ENCODE measurements at places on chromosomes 3 and 15.
A peak's percentile ranks its signal among the peaks of the same experiment; 100 is the strongest.

- DNase-seq: no peak
These were observed 23.0 kb downstream of the TPM1 start for GRCh38 chr15:63065262-63066221.

GRCh38 chr3:129794311-129795185 is 99.0 kb downstream of the TMCC1 start:
- no peak for DNase-seq

DNA sequence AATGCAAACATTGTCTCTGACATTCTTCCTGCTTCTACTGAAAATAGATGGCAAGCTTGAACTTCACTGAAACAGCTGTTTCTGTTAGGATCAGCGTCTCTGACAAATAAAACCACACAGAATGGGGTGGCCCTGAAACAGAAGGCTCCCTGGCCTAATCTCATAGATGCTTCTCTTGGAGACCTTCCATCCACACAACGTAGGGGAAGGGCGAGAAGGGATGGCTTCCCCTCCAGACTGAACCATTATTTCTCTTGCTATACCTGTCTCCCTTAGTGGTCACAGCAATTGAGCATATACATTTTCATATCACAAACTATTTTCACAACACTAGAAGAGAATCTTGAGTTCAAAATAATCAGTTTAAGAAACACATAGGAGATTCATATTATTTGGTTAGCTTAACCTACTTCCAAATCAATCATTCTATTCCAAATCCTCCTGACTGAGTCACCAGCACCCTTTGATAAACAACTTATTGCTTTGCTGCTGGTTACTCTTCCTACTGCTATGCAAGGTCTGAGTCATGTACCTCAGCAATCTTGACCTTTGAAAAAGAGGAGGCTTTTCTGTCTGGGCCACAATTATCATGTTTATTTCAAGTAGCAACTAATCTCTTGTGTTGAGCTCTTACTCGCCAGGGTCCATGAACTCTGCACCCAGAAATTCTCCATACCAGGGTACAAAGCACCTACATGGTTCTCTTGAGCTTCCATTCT is 45.5 kb downstream of the CBLB start:
- DNase-seq: no peak

DNA sequence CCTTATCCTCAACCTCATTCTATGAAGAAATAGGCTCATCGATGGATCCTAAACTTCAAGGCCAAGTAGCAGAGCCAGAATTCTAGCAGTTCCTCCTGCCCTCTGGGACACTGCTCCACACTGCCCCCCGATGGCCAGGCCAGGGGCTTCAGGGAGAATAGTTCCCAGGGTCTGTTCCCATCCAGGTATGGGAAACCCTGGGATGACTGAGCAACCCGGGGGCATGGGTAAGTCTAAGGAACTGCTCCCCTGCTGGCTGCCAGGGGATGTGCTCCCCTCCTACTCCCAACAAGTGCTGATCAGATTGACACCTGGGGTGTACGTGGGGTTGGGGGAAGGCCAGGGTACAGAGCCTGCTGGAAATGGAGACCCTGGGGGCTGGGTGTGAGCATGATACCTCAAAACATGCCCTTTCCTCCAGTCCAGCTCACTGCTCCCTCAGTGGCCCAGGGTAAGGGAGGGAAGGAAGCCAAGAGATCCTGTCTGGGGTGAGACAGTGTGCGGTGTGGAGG is 7.6 kb downstream of the ULK3 start:
- DNase-seq: peak; percentile 38

- no peak for DNase-seq
These were observed 15.0 kb upstream of the MINDY4B start for GRCh38 chr3:150920236-150920635.

DNA sequence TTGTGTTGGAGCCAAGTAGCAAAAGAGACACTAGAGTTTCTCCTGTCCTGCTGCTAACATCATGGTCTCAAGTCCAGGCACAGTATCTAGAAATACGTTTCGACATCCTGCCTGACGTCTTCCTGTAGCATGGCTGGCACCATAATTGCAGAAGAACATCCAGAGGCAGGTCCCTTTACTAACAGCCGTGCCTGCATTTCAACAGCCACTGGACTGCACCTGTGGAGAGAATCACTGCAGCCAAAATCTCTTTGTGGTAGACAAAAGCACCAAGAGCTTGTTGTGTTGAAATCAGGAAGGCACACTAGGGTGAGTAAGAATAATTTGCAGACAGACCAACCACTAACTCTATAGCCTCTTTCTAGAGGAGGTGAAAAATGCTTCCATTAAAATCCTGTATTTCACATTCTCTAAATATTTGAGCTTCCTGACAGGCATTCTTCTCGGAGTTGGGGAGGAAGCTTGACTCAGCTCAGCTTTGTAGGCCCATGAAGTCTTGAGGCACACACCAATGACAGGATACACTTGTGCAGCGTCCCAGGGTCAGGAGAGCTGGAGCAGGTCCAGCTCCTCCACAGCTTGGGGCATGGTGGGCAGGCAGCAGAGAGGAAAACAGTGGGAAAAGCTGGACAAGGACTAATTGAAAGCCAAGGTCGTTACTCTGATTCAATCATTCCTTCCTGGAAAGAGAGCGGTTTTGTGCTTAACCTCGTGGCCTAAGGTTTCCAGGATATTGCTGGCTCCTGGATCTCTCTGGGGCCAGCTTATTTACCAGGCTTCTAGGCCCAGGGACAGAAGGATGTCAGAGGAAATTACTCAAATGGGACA is 244.9 kb downstream of the FAM43A start:
- no peak for DNase-seq

GRCh38 chr3:48696156-48696555 is 10.4 kb upstream of the NCKIPSD start:
- no peak for DNase-seq

- peak; percentile 67 for DNase-seq
These were observed 103.7 kb downstream of the MYH15 start for GRCh38 chr3:108406661-108407206.

DNA sequence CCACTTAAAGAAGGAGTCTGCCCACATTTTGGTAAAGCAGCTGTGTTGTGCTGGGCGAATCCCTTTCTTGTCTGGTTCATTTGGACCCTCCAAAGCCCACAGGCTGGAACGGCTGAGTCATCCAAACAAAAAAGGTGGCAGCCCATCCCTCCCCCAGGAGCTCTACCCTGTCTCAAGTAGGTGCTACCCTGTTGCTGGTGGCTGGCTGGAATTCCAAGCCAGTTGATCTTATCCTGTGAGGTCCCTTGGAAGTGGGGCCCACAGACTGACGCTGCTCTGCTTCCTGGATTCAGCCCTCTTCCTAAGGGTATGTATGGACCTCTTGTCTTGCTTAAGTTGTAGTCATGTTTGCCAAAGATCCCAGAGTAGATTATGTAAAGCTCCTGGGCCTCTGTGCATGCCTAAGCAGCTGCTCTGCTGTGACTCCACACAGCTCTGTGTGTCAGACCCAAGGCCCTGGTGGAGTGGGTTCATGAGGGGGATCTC is 44.5 kb downstream of the CCR1 start:
- DNase-seq: no peak

Measured in CD4-positive, alpha-beta T cell treated with Interleukin-12 subunit alpha and Interleukin-12 subunit beta, for 1 hour (primary cell).